ENCODE measurements at places on chromosomes 1 and 21. TPM values are rescaled to one million over a fixed set of nuclear protein-coding genes. Genes with fewer than 3 reads are reported as not detected.

DNA sequence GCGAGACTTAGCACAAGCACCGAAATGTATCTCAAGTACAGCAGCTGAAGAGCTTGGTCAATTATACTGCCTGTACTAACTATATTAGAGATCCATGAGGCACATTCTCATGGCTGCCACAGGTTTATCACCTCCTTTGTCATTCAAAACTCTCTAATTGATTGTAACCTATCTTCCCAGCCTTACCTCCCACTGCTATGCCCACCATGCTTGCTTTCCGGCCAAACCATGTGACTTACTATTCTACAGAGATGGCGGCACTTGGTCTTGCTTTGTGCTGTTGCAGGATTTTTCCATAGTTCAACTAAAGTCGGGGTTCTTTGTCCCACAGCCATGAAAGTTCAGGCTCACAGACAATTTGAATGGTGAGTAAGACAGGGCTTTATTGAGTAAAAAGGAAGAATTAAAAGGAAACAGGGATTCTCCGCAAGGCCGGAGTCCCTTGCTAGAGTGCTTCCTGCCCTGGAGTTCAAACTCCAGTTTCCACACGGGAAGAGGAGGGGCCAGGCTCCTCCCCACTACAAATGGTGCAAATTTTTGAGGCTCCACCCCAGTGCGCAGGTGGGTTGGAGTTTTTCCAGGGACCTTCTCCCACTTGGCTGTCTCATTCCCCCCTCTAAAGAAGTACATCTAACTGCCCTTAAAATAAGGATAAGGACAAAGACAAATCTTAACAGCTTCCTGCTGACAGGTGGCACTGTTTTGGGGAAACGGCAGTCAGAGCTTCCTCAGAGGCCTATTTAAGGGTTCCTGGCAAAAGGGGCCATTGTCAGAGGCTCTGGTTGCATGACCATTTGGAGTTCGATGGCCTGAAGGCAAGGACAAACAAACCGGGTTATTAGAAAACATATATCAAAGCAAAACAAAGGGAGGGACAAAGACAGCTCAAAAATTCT is 28.7 kb downstream of the FMO2 start:
- no peak overlapping the region for H3K4me3 ChIP-seq
- no peak overlapping the region for H3K27ac ChIP-seq
- no peaks in the 10 kb centered on the region for H3K36me3 ChIP-seq

DNA sequence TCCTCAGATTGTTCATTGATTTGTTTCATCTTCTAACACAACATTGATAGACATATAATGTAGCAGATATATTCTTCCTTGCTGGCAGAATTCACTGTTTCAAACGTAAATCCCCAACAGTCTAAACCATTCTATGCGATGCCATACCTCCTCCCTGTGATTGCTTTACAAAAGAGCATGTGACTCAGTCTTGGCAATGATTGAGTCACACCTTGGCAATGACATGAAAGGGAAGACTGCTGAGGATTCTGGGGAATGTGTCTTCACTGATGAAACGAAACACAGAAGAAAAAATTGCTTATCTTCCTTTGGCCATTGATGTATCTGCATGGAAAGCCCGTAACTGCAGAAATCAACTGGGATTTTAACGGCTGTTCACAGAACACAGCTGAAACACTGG is 409.6 kb upstream of the ZRANB2 start:
- no peak overlapping the region for H3K4me3 ChIP-seq
- no peak for DNase-seq
- H3K4me1 ChIP-seq: no peaks in the 10 kb centered on the region

- H3K27ac ChIP-seq: no peak overlapping the region
- no peak overlapping the region for H3K4me3 ChIP-seq
Measured at GRCh38 chr1:117034791-117035290, 25.3 kb upstream of the TTF2 start.

GRCh38 chr1:54542962-54543539 is 5.0 kb upstream of the ACOT11 start:
- H3K4me1 ChIP-seq: peaks cover 17% of the 10 kb centered on the region
- H3K36me3 ChIP-seq: no peaks in the 10 kb centered on the region
- no peak overlapping the region for H3K4me3 ChIP-seq
- no peaks in the 10 kb centered on the region for H3K27me3 ChIP-seq

DNA sequence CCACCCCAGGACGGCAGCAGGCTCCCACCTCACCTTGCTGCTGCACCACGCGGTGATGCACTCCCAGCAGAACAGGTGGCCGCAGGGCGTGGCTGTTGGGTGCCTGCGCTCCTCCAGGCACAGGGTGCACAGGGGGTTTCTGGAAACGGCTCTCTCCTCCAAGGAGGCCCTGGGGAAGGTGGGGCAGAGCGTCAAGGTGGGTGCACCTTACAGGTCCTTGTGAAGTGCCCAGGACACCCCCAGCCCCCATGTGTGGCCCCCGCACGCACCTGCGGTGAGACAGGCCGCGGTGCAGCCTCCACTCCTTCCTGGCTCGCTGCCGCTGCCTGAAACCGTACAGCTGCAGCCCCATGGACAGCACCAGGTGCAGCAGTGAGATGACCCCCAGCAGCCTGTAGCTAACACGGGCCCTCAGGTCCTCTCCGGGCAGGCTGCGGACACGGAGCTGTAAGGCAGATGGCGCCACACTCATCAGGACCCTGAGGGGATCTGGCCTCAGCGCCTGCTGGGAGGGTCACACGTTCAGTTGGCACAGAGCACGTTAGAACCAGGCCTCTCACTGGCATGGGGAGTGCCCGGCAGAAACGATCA is 5.8 kb downstream of the PEX10 start:
- no peak overlapping the region for H3K27ac ChIP-seq
- DNase-seq: no peak
- H3K27me3 ChIP-seq: no peaks in the 10 kb centered on the region
- H3K4me1 ChIP-seq: no peaks in the 10 kb centered on the region
- no peaks in the 10 kb centered on the region for H3K36me3 ChIP-seq

- H3K36me3 ChIP-seq: no peaks in the 10 kb centered on the region
- no peak overlapping the region for H3K27ac ChIP-seq
- no peak for DNase-seq
- H3K4me3 ChIP-seq: no peak overlapping the region
Measured at GRCh38 chr1:191709215-191709614, 449.0 kb upstream of the RGS18 start.

DNA sequence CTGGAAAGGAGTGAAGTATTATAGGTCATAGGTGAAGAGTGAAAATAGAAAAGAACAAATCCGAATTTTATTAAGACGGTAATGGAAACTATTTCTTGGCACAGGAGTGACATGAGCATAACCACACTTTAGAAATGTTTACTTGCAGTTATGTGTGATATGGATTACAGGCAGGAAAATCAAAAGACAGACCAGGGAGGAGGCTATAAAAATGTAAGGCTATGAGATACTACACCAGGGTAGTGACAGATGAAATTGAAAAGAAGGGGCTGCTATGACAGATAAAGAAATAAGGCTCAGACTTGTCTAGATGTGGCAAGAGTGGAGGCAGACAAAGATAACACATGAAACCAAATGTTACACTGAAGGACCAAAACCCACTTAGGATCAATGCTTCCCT is 31.7 kb downstream of the GPATCH2 start:
- no peak overlapping the region for H3K27ac ChIP-seq
- no peak overlapping the region for H3K4me3 ChIP-seq
- no peak for DNase-seq
- H3K36me3 ChIP-seq: no peaks in the 10 kb centered on the region
- no peaks in the 10 kb centered on the region for H3K27me3 ChIP-seq

Gene LIN9
- 5.7 TPM for total RNA-seq

Gene CYP4X1
- total RNA-seq: 1.7 TPM

Data from hepatocyte (in vitro differentiated cells).